ENCODE measurements at places on chromosomes 2 and 18. TPM values are rescaled to one million over a fixed set of nuclear protein-coding genes. Genes with fewer than 3 reads are reported as not detected.

DNA sequence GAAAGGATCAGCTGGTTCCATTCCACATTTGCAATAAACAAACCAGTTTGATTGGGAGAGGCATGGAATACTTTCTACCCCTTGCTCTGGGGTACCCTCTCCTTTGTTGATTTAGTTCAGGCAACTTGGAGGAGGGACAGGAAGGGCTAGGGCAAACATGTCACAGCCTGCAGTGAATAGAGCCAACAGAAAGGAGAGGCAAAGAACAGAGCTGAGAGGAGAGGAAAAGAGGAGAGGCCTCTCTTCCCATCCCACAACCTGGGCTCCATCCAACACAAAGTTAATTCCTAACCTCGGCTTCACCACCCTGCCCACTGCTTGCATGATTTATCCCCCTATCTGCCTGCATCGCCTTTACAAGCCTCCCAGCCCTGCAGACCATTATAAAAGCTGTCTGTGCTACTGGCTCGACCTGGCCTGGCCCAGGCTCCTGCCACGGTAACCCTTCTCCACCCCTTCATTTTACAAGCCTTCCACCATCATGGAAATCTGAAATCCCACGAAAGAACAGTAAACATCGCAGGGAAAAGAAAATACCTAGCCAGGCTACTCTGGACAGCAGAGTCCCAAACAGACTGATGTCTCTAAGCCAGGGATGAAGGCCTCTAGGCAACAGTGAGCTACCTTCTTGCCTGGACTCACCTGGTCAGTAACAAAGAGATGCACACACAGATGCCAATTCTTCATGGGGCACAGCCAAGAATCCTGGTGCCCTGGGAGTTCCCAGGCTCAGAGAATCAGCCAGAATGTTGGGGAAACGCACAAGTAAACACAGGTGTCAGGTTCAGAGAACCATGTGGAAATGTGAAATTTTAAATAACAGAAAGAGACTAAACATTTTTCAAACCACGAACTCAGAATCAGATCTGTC lies 43.6 kb downstream of the NHEJ1 start:
- H3K27ac ChIP-seq: no peak overlapping the region
- H3K4me3 ChIP-seq: no peak overlapping the region
- no peaks in the 10 kb centered on the region for H3K36me3 ChIP-seq
- no peaks in the 10 kb centered on the region for H3K27me3 ChIP-seq
- no peaks in the 10 kb centered on the region for H3K4me1 ChIP-seq

GRCh38 chr18:7575465-7576028 lies 8.4 kb downstream of the PTPRM start:
- no peaks in the 10 kb centered on the region for H3K4me1 ChIP-seq
- no peaks in the 10 kb centered on the region for H3K36me3 ChIP-seq
- H3K27ac ChIP-seq: no peak overlapping the region
- no peak for DNase-seq
- H3K4me3 ChIP-seq: no peak overlapping the region

Gene UGT1A4
- not detected for total RNA-seq

- no peak for DNase-seq
- H3K4me3 ChIP-seq: no peak overlapping the region
- H3K4me1 ChIP-seq: no peaks in the 10 kb centered on the region
- H3K36me3 ChIP-seq: no peaks in the 10 kb centered on the region
- H3K27ac ChIP-seq: no peak overlapping the region
Observed at GRCh38 chr18:24736662-24737330, 276.4 kb downstream of the HRH4 start.

DNA sequence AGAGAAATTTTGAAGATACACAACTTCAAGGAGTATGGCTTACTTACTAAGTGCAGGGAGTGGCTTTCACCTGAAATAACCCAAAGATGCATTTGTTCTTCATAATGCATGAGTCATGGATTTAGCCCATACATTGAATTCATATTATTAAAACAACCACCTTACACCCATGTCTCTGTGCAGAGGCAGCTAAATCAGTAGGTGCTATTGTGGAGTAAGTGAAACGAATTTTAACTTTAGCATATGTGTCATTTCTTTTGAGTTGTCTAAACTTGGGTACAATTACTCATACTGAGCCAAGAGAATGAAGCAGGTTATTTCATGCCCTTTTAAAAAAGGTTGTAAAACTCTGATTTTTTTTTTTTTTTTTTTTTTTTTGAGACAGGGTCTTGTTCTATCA lies 11.0 kb upstream of the ANKRD29 start:
- H3K36me3 ChIP-seq: no peaks in the 10 kb centered on the region
- H3K4me1 ChIP-seq: no peaks in the 10 kb centered on the region
- H3K4me3 ChIP-seq: no peak overlapping the region
- no peak for DNase-seq
- no peak overlapping the region for H3K27ac ChIP-seq
- H3K27me3 ChIP-seq: no peaks in the 10 kb centered on the region

DNA sequence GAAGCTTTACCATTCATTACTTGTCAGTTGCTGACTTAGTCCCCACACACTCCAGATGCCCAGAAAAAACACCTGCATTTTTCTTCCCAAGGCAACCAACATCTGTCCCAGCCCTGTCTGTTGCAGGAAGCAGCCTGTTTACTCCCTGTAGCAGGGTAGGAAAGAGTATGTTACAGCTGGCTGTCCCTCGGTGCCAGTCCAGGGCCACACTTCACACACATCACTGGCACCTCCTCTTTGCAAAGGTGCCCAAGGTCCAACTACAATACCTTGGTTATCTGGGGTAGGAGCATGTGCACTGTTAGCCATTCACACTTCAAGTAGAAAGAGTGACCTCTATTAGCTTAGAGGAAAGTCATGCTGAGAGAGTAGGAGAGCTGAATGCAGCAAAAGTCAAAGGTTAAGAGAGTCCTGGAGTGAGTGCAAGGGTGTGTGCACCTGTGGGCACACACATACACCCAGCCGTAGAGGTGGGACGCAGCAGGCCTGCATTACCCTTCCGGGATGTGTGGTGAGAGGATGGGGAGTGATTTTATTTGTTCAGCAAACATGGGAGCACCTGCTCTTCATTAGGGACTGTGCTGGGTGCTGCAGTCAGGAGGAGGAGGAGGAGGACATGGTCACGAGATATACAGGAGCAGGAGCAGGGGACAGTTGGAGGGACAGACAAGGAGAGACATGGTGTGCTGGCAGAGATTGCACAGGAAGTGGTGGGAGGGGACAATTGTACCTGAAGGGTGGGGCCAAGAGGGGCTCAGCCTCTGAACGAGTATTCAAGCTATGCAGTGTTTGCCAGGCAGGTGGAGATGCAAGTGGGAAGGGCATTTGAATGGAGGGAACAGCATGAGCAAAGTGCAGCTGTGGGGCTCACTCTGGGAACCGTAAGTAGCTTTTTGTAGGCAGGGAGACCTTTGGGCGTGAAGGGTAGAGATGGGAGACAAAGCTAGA lies 69.8 kb downstream of the TSN start:
- peaks cover under 1% of the 10 kb centered on the region for H3K4me1 ChIP-seq
- DNase-seq: no peak
- no peak overlapping the region for H3K27ac ChIP-seq
- no peaks in the 10 kb centered on the region for H3K36me3 ChIP-seq

- no peak overlapping the region for H3K4me3 ChIP-seq
- H3K27ac ChIP-seq: no peak overlapping the region
- no peaks in the 10 kb centered on the region for H3K27me3 ChIP-seq
- DNase-seq: no peak
- no peaks in the 10 kb centered on the region for H3K4me1 ChIP-seq
- H3K36me3 ChIP-seq: no peaks in the 10 kb centered on the region
Observed at GRCh38 chr18:69763821-69764220, 183.9 kb downstream of the CD226 start.

Gene CMPK2
- 26.6 TPM for total RNA-seq

DNA sequence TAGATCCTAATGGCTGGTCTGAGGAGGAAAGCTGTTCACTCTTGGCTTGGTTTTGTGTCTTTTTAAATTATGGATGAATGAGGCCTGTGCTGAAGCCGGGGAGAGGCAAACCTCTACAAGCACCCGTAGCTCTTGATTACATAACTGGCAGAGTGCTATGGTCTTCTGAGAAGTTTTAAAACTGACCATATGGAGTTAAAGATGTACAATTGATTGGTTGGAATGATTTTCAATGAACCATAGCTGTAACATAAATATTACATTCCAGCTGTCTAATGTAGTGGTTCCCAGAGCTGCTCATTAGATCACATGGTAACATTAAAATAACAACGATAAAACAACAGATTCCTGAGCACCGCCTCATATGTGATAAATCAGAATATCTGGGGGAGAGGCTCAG lies 71.1 kb upstream of the MAP4K3 start:
- peaks cover 16% of the 10 kb centered on the region for H3K4me1 ChIP-seq
- no peaks in the 10 kb centered on the region for H3K36me3 ChIP-seq
- H3K4me3 ChIP-seq: no peak overlapping the region
- DNase-seq: no peak

DNA sequence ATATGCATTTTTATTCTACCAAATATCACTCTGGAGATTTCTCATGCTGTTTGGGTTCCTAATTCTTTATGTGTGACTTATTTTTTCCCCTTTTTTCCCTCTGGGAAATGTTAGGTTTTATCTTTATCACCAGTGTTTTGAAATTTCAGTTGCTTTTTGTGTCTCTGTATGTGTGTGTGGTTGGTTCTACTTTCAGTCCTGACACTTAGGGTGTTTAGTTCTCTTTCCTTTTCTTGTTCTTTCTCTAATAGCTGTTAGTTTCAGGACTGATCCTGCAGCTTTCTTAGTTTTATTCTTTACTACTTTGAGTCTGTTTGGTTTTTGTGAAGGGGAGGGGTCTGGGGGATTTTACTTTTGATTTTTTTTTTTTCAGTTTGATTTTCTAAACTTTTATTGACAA lies 23.1 kb downstream of the PPM1B start:
- H3K27ac ChIP-seq: no peak overlapping the region
- H3K36me3 ChIP-seq: peaks cover 12% of the 10 kb centered on the region
- peaks cover 22% of the 10 kb centered on the region for H3K4me1 ChIP-seq
- DNase-seq: no peak
- H3K4me3 ChIP-seq: no peak overlapping the region

Gene TMEM247
- not detected for total RNA-seq

Gene RAB27B
- total RNA-seq: 0.11 TPM

DNA sequence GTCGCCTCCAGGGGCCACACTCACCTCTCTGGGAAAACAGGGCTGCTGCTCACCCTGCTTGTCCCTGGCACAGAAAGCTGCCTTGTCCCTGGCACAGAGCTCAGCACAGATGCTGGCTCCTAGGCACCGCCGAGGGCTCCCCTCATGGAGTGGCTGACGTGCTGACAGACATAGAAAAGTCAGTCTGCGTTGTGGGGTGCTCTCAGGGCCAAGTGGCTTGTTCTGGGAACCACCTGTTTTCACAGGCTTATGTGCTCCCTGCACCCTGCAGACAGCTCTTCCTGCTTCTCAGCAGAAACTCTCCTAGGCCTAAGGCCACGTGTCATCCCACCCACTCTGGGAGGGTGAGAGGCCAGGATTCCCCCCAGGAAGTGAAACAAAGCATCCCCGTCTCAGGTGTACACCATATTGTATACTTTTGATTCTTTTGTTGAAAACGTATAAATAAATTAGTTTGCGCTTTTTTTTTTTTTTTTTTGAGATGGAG lies 84.7 kb upstream of the TMEM200C start:
- DNase-seq: no peak
- no peak overlapping the region for H3K27ac ChIP-seq
- no peaks in the 10 kb centered on the region for H3K36me3 ChIP-seq
- H3K27me3 ChIP-seq: no peaks in the 10 kb centered on the region

Gene UGT1A6
- total RNA-seq: not detected

DNA sequence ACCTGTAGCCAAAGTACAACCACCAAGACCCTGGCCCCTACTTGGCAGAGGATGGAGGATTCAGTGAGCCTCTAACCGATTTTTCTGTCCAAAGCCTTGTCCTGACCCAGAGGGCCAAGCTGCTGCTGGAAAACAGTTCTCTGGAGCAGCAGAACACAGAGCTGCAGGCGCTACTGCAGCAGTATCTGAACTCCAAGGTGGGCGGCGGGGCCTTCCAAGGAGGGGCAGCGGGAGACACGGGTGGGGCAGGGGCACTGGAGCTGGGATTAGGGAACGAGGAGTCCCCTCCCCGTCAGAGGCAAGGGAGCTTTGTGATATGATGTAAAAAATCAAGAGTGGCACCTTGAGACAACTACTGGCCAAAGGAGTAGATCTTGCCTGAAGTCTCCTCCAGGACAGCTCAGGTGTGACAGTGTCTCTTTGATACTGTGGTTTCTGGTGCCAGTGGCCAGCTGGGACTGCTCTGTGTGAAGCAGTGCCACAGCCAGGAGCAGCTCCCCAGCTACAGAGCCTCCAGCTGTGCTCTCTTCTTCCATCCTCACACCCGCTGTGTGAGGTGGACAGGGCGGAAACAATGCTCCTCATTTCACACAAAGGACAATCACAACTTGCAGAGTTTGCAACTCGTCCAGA lies 22.8 kb downstream of the OTOF start:
- H3K36me3 ChIP-seq: no peaks in the 10 kb centered on the region
- H3K27ac ChIP-seq: no peak overlapping the region
- no peaks in the 10 kb centered on the region for H3K4me1 ChIP-seq
- no peaks in the 10 kb centered on the region for H3K27me3 ChIP-seq
- DNase-seq: no peak

GRCh38 chr18:3075491-3075890 lies 62.5 kb upstream of the LPIN2 start:
- no peak for DNase-seq
- H3K27me3 ChIP-seq: no peaks in the 10 kb centered on the region
- H3K36me3 ChIP-seq: no peaks in the 10 kb centered on the region
- H3K27ac ChIP-seq: no peak overlapping the region
- no peak overlapping the region for H3K4me3 ChIP-seq
- no peaks in the 10 kb centered on the region for H3K4me1 ChIP-seq

Gene NAT8
- total RNA-seq: not detected

DNA sequence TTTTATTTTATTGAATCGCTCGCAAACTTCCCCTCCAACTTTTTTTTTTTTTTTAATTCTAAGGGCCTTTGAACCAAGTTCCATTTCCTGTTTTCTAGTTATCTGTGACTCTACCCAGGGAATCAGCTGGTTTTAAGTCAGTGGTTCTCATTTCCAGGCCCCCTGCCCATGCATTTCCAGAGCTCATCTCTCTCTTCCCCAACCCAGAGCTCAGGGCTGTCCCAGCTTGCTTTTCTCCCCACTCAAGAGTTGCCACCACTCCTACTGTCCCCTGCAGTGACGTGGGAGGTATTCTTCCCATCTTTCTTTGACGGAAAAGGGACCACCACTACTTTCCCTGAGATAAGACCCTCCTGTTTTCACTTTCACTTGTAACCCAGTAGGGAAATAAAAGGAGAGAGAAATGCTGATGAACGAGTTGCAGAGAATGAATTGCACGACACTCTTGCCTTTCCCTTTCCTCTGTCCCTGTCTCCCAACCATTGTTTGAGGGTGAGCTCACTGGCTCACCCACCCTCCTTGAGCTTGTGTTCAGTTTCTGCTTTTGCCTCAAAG lies 42.1 kb downstream of the TET3 start:
- DNase-seq: no peak
- H3K4me3 ChIP-seq: no peak overlapping the region
- H3K27me3 ChIP-seq: no peaks in the 10 kb centered on the region
- H3K27ac ChIP-seq: no peak overlapping the region

GRCh38 chr18:35164133-35164532 lies 76.7 kb upstream of the ZNF397 start:
- H3K27me3 ChIP-seq: no peaks in the 10 kb centered on the region
- no peak overlapping the region for H3K4me3 ChIP-seq
- no peaks in the 10 kb centered on the region for H3K36me3 ChIP-seq
- H3K4me1 ChIP-seq: peaks cover 52% of the 10 kb centered on the region
